ENCODE measurements at places on chromosomes 3 and 15. TPM values are rescaled to one million over a fixed set of nuclear protein-coding genes. Genes with fewer than 3 reads are reported as not detected.

GRCh38 chr3:157023226-157023625, 136.7 kb downstream of the CCNL1 start:
- DNase-seq = no peak

GRCh38 chr3:114879059-114880031, 267.7 kb downstream of the ZBTB20 start:
- no peak for DNase-seq

GRCh38 chr3:33363113-33363800, 76.9 kb downstream of the UBP1 start:
- no peak for DNase-seq

The TMEM89 gene
- total RNA-seq = not detected

- DNase-seq = no peak
These were observed 43.9 kb upstream of the ARL8B start for GRCh38 chr3:5078151-5078550.

DNA sequence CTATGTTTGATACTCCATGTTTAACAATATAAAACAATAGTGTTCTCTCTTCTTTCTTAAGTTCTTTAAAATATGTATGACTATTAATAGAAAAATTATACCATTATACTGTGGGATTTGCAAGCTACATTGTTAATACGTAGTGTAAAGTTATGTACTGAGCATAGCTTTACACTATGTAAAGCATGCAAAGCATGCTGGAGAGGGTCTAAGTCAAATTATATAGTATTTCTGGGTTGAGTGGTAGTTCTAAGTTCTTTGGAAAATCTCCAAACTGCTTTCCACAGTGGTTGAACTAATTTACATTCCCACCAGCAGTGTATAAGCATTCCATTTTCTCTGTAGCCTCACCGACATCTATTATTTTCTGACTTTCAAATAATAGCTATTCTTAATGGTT, 253.0 kb downstream of the RAP2B start:
- DNase-seq = no peak

- no peak for DNase-seq
These were observed 58.5 kb downstream of the APBA2 start for GRCh38 chr15:28944286-28944685.

The FAM3D gene
- not detected for total RNA-seq

DNA sequence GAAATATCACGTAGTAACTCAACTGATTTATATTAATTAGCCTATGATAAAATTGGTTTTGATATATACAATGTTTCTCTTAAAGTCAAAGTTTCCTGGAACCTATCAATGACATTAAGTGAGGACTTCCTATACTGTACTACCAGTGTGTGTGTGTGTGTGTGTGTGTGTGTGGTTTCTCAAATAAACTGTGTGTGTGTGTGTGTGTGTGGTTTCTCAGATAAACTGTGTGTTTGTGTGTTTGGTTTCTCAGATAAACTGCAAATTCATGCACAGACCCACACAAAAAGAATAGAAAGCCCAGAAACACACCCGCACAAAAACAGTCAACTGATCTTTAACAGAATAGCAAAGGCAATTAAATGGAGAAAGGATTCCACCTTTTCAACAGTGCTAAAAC, 14.5 kb upstream of the WDR5B start:
- DNase-seq = no peak

GRCh38 chr3:194422188-194422587, 23.1 kb upstream of the GP5 start:
- DNase-seq = no peak

DNA sequence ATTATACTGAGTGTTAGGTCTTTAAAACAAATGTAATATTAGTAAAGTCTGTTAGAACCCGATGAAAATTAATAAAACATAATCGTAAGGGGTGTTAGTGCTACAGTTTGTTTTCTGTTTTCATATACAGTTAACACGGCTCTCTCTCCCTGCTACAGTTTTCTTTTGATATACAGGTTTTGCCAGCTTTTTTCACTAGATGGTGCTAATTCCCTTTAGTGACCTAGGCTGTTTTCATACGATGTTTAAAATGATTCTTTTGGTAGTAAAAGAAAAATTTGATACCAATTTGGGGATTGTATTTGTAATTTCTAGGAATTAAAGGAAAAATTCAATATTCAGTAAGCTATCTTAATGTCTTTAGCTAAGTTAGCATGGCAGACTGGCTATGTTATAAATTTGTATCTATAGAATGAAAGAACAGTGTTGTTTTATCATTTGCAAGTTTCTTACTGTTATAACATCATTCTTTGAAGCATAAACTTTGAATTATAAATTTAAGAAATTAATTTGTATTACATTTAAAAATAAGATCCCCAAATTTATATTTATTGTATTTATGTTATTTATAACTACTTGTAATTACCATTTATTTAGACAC, 11.5 kb downstream of the APH1B start:
- no peak for DNase-seq

The LRRK1 gene
- 2.3 TPM for total RNA-seq

DNA sequence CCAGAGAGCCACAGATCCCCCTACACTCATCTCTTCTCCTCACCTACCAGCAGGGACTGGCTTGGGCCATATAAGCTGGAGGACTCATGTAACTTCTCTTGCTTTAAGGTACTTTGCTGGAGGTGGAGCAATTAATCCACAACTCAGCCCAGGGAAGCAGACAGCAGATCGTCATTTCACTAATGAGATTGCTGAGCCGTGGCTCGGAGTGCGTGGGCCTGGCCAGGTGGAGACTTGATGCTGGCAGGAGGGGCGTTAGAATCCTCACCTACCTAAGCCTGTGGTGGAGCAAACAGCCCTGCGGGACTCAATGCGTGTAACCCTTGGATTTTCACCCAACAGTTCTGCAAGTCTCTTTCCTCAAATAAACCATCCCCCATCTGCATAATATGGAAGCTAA, 253.2 kb downstream of the RORA start:
- no peak for DNase-seq

- DNase-seq = no peak
These were observed 207.7 kb downstream of the RAP2B start for GRCh38 chr3:153369561-153370374.

The KLHL6 gene
- total RNA-seq = 0.87 TPM

DNA sequence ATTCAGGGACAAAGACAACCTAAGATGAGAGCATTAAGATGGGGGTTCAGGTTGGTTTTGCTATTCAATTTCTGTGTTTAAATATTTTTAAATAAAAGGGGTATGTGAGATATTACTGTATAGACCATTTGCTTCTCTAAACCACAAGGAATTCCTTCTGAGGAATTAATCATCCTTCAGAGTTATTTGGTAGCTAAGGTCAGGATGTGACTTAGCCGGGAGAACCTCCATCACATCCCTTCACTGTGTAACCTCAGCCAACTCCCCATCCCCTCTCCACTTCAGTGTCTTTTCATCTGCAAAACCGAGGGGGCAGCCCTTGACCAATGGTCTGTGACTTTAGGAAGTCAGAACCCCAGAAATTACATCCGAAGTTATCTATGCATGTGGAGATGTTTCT, 48.7 kb upstream of the SKOR1 start:
- DNase-seq = no peak

GRCh38 chr3:130897316-130897715, 3.4 kb downstream of the ATP2C1 start:
- no peak for DNase-seq

The CACNA2D2 gene
- total RNA-seq = 2.8 TPM

GRCh38 chr3:111676211-111677006, 81.3 kb upstream of the ZBED2 start:
- DNase-seq = no peak

The SNX33 gene
- 12.0 TPM for total RNA-seq

The CCR8 gene
- not detected for total RNA-seq

The NEIL1 gene
- total RNA-seq = 13.5 TPM

- DNase-seq = no peak
These were observed 362.0 kb upstream of the TMCO5A start for GRCh38 chr15:37572401-37572800.

The NEK10 gene
- 16.9 TPM for total RNA-seq

GRCh38 chr15:41928637-41929620, 35.1 kb upstream of the SPTBN5 start:
- DNase-seq = peak; percentile 73

DNA sequence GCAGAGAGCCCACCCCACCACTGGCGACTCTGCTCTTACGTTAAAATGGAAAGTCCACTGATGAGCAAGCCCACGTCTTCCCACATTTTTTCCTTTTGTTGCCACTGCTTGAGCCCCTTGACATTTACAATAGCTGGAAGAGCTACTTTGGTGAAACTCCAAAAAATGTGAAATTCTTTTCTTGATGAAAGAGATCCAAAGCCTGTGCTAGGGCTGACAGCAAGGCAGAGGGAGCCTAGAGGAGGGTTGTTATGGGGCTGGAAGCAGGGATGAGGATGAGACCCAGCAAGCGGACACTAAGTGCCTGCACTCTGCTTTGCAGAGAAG, 97.1 kb downstream of the CEMIP start:
- DNase-seq = no peak

- no peak for DNase-seq
These were observed 32.5 kb upstream of the ZNF445 start for GRCh38 chr3:44510000-44510368.

DNA sequence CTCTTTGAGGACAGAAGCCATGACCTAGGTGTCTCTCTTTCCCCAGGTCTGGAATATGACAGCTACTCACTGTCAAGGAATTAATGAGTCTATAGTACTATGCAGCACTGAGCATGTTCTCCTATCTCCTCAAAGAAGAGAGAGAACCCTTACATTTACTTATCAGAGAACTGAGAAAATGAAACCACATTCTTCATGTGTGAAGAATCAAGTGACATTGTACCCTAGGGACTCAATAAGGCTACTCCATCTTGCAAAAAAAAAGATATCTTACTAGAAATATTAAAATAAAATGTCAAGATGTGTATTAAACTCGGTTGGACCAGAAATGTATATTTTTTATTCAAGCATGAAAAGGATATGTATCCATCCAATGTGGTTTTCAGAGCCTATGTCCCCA, 133.2 kb upstream of the COL8A1 start:
- DNase-seq = no peak

The CASR gene
- not detected for total RNA-seq

The BFSP2 gene
- total RNA-seq = not detected

DNA sequence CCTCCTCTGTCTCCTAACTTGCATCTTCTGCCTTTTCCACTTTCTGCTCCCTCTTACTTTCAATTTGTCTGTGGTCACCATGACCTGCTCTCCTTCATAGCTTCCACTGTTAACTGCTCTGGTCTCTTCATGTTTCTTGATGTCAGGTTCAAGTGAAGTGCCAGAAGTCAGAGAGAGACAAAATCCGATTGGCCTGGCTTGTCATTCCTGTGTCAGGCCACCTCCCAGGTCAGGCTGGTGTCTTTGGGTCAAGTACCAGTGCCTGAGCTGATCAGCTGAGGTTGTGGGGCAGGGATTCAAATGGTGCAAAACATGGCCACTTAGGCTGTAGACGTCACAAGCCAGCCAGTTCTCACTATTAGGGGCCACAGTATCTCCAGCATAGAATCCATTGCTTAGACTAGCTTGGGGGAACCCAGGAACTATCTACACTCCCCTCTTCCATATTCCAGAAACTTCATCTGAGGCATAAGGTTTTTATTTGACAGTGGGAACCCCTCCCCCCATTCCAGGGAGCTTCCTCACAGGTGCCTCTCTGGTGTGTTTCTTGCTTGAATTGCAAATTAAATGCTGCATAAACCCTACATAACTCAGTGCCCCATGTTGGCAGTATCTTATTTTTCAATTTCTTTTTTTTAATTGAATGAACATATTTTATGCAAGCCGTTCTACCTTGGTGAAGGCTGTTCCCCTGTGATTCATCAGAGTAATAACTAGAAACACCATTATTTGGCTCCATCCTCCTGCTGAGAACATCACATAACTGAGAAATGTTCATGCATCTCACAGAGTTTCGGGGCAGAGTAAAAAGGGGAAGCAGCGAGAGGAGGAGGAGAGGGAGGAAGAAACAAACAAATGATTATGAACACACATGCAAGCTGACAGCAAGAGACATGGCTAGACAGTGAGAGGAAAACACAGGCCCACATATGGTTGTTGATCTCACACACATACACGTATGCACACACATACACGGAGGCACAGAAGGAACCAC, 175.8 kb downstream of the TLE3 start:
- DNase-seq = no peak

The ADAMTSL3 gene
- total RNA-seq = 9.2 TPM

DNA sequence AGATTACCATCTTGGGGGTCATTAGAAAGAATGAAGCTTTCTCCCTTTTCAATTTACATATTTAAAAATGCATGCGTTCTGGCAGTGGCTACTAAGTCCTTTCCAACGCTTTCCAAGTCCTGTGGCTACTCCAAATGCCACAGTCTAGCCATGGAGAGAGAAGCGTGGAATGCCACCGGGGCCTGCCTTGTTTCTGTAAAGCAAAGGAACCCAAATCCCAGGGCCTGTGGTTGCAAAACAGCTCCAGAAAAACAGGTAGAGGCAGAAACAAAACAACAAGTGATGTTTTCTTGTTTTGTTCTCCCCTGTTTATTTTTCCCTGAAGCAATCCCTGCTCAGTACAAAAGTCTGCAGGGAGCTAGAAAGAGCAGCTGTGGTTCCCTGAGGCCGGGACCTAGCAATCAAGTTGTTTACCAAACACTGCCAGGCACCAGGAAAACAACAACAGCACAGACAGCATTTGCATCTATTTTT, 85.5 kb downstream of the FOXP1 start:
- no peak for DNase-seq

The CD80 gene
- not detected for total RNA-seq

The SEMA7A gene
- 1.3 TPM for total RNA-seq

DNA sequence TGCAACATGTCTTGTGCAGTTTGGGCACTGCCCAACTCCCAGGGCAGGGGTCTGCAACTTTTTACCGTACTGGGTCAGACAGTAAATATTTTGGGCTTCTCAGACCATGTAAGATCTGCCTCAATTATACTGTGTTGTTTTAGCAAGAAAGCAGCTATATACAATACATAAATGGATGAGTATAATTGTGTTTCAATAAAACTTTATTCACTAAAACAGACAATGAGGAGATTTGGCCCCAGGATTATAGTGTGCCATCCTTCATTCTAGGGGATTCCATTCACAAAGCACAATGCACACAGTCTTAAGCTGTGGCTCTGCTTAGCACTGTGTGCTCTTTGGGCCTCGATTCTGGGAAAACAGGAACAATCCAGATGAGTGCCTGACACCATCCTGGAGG, 354.4 kb upstream of the PROK2 start:
- DNase-seq = no peak

The FYTTD1 gene
- total RNA-seq = 71.8 TPM

- DNase-seq = no peak
These were observed 306.8 kb upstream of the ATP11B start for GRCh38 chr3:182486463-182486862.

The PLS1 gene
- total RNA-seq = 1.8 TPM

DNA sequence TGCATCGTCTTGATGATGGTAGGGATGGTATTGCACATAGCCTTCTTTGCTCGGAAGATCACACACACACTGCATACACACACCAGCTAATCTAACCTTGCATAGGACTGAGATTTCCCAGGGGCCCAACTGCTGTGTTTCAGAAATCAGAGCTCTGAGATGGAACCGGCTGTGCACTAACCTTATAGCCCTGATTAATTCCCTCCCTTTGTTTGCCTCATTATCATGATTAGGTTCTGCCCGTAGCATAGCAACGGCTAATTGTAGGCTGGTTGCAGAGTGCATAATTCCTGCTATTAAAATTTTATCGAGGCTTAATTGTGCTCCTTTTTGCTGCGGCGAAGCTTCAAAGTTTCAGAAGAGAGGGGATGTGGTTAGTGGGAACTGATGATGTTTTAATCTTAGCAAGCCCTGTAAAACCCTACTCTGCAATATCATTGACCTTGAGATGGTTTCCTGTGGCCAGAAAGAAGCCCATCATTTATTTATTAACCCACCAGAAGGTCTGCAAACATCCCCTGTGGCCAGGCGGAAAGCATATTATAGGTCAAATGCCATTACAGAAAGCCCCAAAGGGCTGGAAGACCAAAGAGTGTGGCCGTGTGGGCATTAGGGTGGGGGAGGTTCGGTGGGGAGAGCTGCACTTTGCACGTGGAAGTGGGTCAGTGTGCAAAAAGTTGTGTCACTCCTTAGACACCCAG, 56.2 kb upstream of the GLCE start:
- DNase-seq = no peak
